ENCODE measurements at places on chromosomes 7 and 10.

DNA sequence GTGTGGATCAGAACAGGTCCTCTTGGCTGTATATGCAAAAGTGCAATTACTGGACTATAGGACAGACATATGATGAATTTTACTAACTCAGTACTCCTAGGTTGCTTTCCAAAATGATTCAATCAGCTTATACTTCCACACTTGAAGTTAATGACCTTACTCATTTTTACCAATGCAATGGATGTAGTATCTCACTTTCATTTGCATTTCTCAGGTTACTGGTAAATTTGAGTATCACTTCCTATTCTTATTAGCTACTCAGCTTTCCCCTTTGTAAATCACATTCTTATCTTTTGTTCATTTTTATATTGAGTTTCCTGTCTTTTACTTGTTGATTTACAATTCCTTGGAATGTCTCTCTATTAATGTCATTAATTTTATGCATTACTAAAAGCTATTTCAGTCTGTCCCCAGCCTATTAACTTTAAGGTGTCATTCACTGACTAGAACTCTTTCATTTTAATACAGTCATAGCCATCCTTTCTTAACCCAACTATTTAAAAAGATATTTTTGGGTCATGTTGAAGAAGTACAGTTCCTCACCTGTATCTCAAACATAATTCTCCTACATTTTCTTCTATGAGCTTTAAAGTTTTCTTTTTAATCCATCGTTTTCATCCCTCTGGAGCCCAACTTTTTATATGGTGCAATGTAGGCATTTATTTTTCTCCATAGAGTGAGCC, 88.6 kb downstream of the VIM start:
- no peak for DNase-seq

DNA sequence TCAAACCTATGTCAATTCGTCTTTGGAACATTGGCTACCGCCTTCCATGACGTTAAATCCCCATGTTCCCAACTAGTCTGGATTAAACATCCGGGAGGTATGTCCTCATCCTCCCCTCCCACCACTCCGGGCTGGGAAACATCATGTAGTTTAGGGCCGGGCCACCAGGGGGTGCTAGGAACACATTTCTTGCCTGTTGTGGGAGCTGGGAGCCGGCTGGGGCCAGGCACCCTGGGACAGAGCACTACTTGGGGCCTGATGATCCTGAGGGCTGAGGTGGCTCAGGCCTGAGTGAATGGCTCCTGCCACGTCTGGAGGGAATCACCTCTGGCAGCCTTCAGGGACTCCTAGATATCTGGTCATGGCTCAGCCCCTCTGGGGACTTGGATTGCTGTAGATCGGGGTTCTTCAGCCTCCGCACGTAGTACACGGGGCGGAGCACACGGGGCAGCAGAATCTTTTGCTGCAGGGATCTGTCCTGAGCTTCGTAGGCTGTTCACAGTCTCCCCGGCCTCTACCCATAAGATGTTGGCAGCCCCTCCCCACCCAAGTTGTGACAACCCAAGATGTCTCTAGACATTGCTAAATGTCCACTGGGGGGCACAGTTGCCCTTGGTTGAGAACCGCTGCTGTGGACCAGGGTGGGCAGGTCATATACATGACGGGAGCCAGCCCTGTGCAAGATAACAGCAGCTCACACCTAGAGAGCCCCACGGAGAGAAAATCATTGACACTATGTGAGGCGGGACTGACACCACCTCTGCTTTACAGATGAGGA, 141.2 kb upstream of the ZNF716 start:
- no peak for DNase-seq

- no peak for DNase-seq
These were observed 51.3 kb upstream of the PIK3CG start for GRCh38 chr7:106813705-106814305.

DNA sequence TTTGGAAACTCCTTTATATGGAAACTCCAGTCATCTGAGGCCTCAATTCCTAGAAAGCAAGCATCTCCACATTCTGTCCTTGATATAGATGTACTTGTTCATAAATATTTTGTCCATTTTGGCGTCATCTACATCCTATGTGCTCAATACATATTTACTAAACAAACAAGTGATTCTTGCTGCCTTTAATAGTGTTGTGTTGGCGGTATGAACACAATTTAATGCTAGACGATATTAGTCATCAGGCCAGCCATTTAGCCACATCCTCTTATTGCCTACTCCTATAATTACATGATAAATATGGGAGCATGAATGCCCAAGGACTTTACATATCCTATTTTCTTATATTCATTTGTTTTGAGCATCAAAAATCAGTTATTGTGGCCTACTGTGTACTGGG, 18.5 kb upstream of the IFRD1 start:
- DNase-seq, result no peak

DNA sequence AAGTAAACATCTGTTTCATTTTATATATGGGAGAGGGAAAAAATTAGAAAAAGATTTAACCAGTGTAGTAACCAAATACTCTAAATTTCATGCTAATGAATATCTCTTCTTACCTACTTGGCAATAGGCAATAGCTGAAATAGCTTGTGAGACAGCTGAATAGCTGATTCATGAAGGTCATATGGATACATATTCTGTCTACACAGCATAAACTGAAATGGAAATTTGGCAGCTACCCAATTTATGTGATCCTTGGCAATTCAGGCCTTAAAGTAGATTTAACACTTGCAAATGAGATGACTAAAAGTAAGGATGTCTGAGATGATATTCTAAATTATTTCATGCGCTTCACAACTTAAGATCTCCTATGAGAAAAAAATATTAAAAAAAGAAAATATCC, 261.2 kb upstream of the SEMA3A start:
- DNase-seq, result no peak

GRCh38 chr7:115574681-115575291, 455.8 kb downstream of the TFEC start:
- DNase-seq, result no peak

DNA sequence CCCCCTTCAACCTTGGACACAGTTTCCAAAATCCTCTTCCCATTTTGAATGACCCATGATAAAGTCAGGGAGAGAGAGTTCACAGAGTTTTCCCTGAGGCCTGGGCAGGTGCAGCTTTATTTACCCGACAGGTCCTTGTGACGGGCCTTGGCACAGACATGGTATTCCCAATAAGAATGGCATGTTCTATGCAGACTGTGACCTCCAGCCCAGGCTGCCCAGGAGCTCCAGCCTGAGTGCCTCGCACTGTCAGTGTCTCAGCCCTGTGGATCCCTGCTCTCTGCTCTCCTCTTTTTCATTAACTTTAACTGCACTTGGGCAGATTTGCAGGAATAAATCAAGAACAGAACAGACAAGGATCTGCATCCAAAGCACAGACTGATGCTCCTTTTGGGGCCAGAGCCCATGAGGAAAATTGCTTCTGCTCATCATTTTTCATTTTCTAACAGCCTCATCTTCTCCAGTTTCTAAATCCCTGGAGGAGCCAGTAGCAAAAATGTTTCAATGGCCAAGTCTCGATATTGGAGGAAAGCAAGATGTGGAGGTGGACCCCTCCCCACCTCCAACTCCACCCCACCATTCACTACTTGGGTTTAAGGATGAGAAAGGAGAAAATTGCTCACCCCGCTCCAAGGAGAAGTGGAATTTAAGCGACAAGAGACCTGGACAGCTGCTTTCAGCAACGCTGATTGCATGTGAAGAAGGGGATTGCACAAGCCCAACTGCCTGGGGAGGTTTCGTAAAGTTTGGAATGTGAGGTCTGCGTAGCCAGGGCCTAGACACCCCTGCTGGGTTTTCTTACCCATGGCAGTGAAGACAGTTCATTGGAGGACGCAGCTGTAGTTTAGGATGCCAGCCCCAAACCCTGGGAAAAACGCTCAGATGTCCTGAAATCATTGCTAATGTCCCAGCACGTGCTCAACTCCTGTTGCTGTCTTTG, 225.9 kb downstream of the WDR11 start:
- DNase-seq, result no peak

DNA sequence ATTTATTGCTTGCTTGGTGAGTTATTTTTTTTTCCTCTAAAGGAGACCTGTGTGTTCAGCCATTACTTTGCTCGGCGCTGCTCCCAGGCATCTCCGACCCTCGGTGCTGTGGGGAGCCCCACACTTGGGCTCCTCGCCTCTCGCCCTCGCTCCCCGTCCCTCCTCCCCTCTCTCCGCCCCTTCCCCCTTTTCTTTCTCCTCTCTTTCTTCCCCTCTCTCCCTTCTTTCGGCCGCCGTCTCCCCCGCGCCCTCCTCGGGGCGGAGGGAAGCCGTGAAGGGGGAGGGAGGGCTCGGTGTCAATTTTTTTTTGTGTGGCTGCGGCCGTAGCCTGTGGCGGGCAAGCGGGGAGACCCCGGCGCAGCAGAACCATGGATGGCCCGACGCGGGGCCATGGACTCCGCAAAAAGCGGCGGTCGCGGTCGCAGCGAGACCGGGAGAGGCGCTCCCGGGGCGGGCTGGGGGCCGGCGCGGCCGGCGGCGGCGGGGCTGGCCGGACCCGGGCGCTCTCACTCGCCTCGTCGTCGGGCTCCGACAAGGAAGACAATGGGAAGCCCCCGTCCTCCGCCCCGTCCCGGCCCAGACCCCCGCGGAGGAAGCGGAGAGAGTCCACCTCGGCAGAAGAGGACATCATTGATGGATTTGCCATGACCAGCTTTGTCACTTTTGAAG, 1.1 kb downstream of the AUTS2 start:
- no peak for DNase-seq

- DNase-seq, result no peak
These were observed 4.5 kb downstream of the CPA2 start for GRCh38 chr7:130270947-130271800.

- DNase-seq, result no peak
These were observed 97.9 kb downstream of the TMEM168 start for GRCh38 chr7:112692333-112692732.

GRCh38 chr10:53601260-53601875, 828.8 kb upstream of the MBL2 start:
- DNase-seq, result peak; percentile 1

DNA sequence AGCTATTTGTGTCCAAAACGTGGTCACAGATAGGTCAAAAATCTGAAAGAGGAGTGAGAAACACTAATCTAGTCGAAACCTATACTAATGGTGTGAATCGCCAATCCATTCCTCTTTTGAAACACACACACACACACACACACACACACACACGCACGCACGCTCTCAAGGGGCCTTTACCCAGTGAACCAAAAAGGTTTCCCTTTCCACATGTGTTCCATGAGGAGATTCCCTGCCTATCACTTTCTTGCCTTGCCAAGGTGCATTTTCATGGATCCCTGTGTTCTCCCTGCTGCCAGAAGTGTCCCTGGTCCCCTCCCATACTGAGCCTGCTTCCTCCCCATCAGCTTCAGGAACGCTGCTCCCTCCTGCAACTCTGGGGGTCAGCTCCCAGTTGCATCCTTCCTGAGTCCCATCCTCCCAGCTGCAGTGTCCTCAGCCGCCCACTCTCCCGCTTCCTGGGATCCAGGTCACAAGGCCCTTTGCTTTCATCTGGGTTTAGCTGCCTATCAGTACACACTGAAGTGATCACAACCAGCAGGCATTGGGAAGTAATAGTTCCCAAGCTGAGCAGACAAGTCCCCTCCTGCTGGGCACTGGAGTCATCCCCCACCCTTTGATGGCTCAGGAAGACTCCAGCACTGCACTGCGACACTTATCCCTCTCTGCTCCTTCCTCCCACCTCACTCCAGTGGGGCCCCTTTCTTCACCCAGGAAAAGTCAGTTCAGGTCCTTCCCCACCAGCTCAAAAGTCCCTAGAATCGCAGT, 49.2 kb upstream of the KCNMA1 start:
- DNase-seq, result no peak

GRCh38 chr10:124736491-124737136, 7.6 kb downstream of the FAM53B start:
- DNase-seq, result no peak

- no peak for DNase-seq
These were observed 141.0 kb downstream of the PRKAG2 start for GRCh38 chr7:151735851-151736402.

- DNase-seq, result no peak
These were observed 91.3 kb upstream of the TMEM229A start for GRCh38 chr7:124124201-124124600.

- no peak for DNase-seq
These were observed 77.1 kb downstream of the ORC5 start for GRCh38 chr7:104130726-104131125.

GRCh38 chr7:39413636-39414223, 152.5 kb upstream of the YAE1 start:
- no peak for DNase-seq

DNA sequence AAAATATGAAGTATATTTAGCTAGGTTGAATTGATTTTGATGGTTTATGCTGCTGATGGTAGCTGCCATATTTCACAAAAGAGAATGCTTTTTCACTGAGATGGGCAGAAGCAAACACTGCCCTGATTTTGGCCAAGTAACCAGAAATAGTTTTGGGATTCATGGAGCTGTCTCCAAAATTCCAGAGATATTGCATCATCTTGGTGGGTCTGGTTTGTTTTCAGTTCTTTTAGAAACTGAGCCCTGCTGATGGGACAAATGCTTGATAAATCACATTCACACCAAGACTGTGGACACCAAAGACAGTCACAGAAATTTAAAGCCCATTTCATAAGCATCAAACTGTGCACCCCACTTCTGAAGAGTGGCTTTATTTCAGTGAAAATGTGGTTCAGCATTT, 140.5 kb downstream of the BICC1 start:
- DNase-seq, result no peak

- no peak for DNase-seq
These were observed 62.9 kb upstream of the VKORC1L1 start for GRCh38 chr7:65809982-65810288.

GRCh38 chr7:133934262-133934976, 192.7 kb upstream of the LRGUK start:
- DNase-seq, result no peak

GRCh38 chr10:60114765-60115586, 208.6 kb upstream of the CCDC6 start:
- peak; percentile 46 for DNase-seq

DNA sequence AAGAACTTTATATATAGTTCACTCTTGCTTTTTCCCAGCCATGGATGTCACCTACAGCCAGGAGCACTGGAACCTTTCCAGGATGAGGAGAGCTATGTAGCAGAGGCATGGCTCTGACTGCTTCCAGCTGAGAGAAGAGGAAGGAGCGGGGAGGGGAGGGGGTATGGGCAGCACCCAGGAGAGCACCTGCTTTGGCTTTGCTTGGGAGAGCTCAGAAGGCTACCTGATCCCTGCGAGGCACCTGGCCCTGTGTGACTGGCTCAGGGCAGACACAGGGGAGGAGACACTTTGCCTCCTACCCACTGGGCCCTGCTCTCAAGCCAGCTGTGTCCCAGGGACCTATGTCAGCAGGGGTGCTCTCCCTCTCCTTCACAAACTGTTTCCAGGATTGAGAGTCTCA, 67.1 kb downstream of the HK1 start:
- DNase-seq, result no peak

- DNase-seq, result no peak
These were observed 142.3 kb upstream of the PCLO start for GRCh38 chr7:83305027-83305426.

DNA sequence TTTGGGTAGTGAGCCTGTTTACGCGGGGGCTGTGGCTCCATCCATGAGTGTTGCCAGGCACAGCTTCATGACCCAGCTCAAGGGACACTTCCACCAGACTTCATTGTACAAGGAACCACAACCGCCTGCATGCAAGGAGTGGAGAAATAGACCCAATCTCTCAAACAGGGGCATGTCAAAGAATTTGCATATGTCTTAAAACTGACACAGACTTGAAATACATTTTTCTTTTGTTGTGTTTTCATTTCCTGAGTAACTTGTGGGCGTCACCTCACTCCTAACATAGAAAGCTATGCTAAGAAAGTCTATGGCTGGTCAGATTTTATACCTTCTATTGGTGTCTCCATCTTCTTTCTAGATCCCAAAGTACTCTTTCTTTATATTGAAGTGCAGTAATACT, 266.2 kb upstream of the RNF32 start:
- DNase-seq, result no peak

GRCh38 chr7:127935847-127936376, 95.3 kb downstream of the LRRC4 start:
- no peak for DNase-seq
